Activated CD4-positive, CD25-positive, alpha-beta regulatory T cell (primary cell): ENCODE measurements at places on chromosomes 1 and 21.

GRCh38 chr1:161066694-161067093, 3.0 kb downstream of the ARHGAP30 start:
- no peak for DNase-seq

- peak; percentile 68 for DNase-seq
These were observed at the start of gene DENND1B for GRCh38 chr1:197775282-197776262. TSS of gene DENND1B (minus strand) at chr1:197775480. CDS start at chr1:197775155, 325 bp downstream.

DNA sequence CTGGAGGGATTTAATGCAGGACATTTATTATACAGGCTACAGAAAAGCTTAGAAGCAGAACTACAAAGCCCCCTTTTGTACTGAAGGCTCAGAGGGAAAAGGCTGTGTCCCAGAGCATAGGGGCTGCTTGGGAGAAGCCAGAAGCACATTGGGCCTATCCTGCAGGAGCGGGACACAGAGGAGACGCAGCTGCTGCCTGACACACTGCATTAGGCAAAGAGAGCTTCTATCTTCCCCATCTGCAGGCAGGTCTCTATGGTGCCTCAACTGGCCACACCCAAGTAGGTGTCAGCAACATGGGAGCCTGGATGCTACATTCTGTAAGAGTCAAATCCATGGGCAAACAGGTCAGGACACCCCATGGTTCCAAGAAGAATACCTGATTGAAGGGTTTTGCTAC, 595.9 kb downstream of the AJAP1 start:
- no peak for DNase-seq

DNA sequence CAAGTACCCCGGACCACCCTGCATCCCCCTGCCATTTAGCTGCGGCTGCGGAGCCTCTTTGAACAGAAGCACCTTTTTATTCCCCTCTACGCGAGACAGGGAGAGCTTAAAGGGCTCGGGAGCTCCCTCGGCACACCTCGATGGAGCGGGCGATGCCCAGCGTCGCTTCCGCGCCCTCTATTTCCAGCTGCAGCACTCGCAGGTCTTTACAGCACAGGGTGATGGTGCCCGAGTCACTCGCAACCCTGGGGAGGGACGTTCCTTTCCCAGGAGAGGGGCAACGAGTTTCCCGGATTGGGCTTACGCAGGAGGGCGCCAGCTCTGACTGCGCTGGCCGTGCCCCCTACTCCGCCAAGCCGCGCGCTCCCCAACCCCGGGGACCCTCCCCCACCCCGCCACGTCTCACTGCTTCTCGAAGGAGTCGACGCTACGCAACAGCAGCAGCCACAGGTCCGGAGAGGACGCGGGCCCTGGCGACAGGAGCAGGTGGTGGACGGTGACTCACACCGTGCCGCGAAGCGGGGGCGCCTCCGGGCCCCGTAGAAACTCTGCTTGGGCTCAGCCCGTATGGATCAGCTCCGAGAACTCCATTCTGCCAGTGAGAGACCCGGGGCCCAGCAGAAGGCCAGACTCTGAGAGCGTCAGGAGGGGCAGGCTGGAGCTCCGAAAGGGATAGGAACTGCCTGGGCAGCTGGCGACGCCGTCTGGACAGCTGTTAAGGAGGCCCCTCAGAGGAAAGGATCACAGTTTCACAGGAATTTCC, 5.8 kb upstream of the FAM167B start:
- peak; percentile 34 for DNase-seq

GRCh38 chr1:69269491-69269890, 298.2 kb upstream of the LRRC7 start:
- no peak for DNase-seq

DNA sequence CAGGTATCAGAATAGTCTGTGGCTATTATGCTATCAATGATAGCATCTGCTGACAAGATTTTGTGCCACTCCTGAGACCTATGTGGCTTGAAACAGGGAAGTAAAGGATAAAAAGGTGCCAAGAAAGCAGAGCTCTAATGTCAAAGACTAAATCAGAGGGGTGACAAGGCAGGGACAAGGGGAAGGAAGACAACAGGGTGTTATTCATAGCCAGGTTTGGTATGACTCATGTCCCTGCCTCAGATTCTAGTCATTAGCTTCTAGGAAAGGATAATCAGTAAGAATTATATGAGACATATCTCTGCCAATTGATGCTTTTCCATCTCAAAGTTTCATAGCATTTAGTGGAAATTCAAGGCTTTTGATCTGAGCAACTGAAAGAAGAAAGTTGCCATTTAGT, 31.8 kb upstream of the PLD5 start:
- no peak for DNase-seq

GRCh38 chr1:23101101-23101827, 67.4 kb downstream of the LUZP1 start:
- DNase-seq = no peak

DNA sequence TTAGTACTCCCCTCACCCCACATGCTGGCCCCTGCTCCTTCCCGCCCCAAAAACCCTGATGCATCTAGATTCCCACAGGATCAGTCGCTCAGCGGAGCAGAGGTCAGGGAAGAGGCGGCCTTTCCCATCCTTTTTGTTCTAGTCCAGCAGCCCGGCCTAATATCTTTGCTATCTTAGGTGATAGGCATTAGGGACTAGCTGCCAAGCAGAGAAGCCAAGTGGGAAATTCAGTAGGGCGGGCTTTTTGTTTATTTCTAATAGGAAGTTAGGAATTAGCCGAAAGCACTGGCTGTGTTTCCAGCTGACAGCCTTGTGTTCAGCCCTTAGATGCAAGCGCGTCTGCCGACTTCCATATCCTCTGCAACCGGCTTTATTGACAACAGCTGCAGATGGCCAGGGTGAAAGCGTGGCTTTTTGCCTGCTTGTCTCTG, 59.0 kb upstream of the BCAR3 start:
- no peak for DNase-seq

GRCh38 chr1:86504895-86505563, 36.3 kb downstream of the CLCA1 start:
- DNase-seq = no peak

- DNase-seq = no peak
These were observed 82.2 kb downstream of the NIBAN1 start for GRCh38 chr1:184892116-184892515.

DNA sequence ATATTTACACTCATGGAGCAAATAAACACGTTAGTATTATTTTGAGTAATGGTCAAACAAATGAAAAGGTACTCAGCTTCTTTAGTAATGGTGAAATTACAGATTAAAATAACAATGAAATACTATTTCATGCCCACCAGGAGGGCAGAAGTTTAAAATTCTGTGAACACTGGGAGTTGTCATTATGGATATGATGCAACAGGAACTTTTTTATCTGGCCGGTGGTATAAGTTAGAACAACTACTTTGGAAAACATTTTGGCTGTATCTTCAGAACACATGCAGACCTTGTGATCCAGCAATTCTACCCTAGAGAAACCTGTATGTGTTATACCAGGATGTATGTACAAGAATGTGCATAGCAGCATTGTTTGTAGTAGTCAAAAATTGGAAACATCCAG, 23.2 kb upstream of the PPP1R8 start:
- no peak for DNase-seq

DNA sequence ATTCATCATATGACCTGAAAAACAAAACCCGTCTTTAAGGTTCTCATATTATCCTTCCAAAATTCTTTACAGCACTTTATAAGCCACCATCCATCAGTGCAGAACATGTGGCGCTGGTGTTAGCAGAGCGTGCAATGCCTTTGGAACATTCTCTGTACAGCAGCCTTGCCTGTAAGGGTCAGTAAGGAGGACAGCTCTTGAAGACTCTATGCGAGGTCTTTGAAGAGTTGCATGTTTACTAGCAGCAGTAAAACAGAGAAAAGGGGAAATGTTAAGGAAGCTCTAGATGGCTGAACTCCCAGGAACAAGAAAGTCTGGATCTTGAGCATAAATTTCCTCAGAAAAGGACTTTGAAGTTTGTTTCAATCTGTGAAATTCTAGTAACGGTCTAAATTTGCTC, 365.6 kb downstream of the DUSP10 start:
- no peak for DNase-seq

DNA sequence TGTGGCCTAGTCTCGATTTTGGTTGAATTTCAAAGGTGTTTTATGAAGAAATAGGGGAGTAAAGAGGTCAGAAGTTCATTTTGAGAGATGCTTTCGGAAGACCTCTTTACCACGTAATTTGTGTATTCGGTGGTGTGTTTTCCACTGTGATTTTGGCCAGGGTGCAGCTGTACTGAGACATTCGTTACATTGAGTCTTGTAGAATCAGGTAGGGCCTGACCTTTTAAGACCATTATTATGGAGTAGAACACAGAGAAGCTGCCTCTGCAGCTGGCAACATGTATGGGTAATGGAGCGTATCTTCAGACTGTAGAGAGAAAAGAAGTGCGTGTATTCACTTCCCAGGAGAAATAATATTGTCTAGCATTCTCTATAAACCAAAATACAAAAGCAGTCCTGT, 326.5 kb downstream of the PDE4B start:
- DNase-seq = no peak

DNA sequence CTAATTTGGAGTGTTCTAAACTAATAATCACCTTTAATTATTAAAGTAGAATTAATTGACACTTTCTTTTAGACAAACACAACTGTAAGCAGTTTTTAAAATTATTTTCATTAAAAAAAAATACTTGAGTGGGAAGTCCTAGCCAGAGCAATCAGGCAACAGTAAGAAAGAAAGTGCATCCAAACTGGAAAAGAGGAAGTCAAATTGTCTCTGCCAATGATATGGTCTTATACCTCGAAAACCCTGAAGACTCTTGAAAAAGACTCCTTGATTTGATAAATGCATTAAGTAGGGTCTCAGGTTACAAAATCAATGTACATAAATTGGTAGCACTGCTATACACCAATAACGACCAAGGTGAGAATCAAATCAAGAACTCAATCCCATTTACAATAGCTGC, 83.0 kb upstream of the GADD45A start:
- no peak for DNase-seq

GRCh38 chr1:3902111-3902511, 2.0 kb upstream of the C1orf174 start:
- DNase-seq = no peak
